ENCODE measurements at places on chromosomes 5 and 9.

DNA sequence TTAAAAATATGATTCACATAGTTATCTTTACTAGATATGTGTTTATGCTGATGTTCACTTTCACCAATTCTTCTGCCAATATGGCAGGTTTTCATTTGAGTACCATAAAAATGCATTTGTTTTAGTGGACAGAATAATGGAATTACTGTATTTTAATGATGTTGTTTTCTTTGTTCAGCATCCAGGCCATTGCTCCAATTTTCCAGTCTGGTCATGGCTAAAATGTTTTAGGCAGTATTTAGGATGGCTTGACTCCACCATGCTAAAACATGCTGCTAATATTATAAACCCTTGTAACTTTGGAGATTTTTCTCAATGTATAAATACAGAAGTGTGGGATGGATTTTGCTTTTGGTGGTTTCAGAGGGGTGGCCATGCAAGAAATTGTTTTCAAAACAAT, 273.0 kb upstream of the RPS23 start:
- DNase-seq: no peak

- no peak for DNase-seq
Observed at GRCh38 chr9:134778156-134778555, 102.5 kb upstream of the FCN2 start.

- DNase-seq: no peak
Observed at GRCh38 chr5:149217096-149217802, 54.4 kb upstream of the AFAP1L1 start.

DNA sequence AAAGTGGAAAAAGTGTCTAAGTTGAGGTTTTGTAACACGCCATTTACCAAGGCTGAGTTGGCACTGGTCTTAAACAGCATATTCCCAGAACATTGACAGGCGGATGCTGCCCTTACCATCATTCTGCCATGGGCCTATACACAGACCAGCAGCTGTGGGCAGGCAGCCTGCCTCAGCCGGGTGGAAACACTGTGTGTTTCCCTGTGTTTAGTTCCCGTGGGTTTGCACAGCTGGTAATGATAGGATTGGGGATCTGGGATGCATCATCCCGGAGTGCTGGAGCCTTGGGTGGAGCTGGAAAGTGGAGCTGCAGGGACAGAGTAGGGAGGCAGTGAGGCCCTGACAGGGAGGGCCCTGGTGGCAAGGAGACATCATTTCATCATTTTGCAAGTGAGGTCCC, 5.5 kb upstream of the FGD3 start:
- no peak for DNase-seq

GRCh38 chr9:121292051-121292450, 24.1 kb downstream of the GSN start:
- no peak for DNase-seq

Data from SHP77 (cell line).